ENCODE measurements at places on chromosomes 2 and 18. TPM values are rescaled to one million over a fixed set of nuclear protein-coding genes. Genes with fewer than 3 reads are reported as not detected.
A peak's percentile ranks its signal among the peaks of the same experiment; 100 is the strongest.

- no peak for DNase-seq
- H3K4me3 ChIP-seq, result no peak overlapping the region
- peaks cover 2% of the 10 kb centered on the region for H3K27me3 ChIP-seq
- peaks cover 3% of the 10 kb centered on the region for H3K4me1 ChIP-seq
- no peaks in the 10 kb centered on the region for H3K36me3 ChIP-seq
Observed at GRCh38 chr2:443741-444140, 155.8 kb upstream of the ALKAL2 start.

GRCh38 chr2:1790473-1790872 is 46.2 kb upstream of the PXDN start:
- H3K27ac ChIP-seq, result no peak overlapping the region
- no peak overlapping the region for H3K4me3 ChIP-seq
- DNase-seq, result no peak
- no peaks in the 10 kb centered on the region for H3K36me3 ChIP-seq

DNA sequence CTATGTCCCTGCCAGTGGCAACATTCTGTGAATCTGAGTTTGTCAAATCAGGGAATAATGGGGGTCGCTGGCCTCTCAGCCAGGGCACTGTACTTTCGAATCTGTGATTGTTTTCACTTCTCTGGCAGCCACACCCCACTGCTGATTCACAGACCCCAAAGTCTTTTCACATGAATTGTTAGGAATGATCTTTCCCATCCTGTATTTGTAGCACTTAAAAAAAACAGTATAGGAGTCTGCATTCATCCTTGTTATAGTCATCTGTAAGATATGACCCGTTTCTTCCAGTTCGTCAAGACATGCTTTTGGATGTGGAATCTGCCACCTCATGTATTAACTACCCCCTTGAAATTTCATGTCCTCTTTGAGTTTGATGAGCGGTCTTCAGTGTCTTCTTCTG is 928 bp downstream of the NAGK start:
- peaks cover 38% of the 10 kb centered on the region for H3K36me3 ChIP-seq
- H3K27ac ChIP-seq, result peak overlapping the region; percentile 97
- DNase-seq, result no peak
- H3K27me3 ChIP-seq, result no peaks in the 10 kb centered on the region
- H3K4me3 ChIP-seq, result peak overlapping the region; percentile 90

Gene CCDC150
- 4.6 TPM for total RNA-seq

Gene SERPINB12
- total RNA-seq, result 0.62 TPM

Data from muscle of leg (tissue), 16 donors.